ENCODE measurements at places on chromosomes 13 and 19.

- DNase-seq = no peak
These were observed 71.1 kb upstream of the RGCC start for GRCh38 chr13:41386211-41386610.

DNA sequence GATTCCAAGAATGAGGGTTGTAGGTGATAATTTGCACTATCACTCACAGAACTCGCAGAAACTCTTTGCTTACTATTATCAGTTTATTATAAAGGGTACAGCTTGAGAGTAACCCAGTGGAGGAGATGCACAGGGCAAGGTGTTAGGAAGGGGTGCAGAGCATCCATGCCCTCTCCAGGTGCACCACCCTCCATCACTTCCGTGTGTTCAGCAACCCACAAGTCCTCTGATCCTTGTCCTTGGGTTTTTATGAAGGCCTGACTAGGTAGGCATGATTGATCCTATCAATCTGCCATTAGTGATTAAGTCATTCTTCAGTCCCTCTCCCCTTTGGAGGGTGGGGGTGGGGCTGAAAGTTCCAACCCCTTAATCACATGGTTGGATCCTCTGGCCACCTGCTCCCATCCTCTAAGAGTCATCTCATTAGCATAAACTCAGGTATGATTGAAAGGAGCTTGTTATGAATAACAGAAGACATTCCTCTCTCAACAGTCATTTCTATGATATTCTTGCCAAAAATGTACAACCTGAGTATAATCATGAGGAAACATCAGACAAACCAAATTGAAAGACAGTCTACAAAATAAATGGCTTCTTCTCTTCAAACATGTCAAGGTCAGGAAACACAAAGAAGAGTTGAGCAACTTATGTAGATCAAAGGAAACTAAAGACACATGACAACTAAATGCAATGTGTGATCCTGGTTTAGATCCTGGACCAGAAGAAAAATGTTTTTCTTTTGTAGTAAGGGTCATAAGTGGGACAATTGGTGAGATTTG lies 225.4 kb downstream of the PCCA start:
- DNase-seq = no peak

- no peak for DNase-seq
These were observed 241.4 kb downstream of the ENOX1 start for GRCh38 chr13:43545317-43545874.

DNA sequence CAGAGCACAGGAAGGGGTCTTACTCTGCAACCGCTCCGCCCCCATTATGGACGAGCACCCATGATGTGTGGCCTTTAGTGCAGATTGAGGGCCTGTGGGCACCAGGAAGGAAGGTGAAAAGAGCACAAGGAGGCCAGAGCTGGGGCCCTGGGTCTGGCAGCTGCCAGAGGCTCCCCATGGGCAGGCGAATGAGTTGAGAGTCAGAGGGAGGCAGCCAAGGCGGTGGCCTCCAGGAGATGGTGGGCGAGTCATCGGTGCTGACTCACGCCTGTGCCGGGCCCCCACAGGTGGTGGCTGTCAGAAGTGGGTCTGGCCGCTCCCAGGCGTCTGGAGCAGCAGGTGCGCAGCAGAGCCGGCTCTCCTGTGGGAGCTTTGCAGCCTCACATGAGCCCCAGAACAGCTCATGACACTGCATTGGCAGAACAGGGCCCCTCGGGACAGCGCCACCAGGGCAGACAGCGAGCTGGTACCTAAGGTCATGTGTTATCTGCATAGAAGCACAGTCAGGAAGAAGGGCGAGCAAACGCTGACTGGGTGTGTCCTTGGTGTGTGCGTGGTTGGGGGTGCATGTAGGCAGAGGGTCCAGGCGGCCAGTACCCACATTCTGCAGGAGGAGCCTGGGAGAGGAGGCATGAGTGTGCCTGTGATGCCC lies 68.8 kb downstream of the CHST8 start:
- no peak for DNase-seq

DNA sequence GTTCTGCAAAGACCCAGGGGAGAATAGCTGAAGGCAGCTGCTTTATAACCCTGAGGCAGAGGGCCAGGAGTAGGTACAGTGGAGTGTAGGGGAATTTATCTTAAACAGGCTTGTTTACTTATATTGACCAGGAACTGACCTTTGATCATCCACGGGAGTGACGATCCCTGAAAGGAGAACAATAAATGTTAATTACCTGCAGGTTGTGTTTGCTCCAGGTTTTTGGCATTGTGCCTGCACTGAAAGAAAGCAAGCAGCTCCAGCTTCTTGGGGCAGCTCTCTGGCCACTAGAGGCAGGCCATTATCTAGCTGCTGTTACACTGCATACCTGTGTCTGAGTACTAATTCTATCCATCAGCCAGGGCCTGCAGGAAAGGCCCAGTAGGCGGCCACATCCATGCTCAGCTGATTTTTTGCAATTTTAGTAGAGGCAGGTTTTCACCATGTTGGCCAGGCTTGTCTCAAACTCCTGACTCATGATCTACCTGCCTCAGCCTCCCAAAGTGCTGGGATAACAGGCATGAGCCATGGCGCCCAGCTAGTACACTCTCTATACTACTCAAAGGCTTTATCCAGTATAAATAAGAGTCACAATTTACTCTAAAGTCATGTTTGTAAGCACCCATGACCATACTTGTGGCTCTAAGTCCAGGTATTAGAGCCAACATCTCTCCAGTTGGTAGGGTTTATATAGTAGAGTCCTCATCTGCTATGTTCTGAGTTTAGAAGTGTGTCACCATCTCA lies 8.5 kb upstream of the ZNF91 start:
- DNase-seq = no peak

DNA sequence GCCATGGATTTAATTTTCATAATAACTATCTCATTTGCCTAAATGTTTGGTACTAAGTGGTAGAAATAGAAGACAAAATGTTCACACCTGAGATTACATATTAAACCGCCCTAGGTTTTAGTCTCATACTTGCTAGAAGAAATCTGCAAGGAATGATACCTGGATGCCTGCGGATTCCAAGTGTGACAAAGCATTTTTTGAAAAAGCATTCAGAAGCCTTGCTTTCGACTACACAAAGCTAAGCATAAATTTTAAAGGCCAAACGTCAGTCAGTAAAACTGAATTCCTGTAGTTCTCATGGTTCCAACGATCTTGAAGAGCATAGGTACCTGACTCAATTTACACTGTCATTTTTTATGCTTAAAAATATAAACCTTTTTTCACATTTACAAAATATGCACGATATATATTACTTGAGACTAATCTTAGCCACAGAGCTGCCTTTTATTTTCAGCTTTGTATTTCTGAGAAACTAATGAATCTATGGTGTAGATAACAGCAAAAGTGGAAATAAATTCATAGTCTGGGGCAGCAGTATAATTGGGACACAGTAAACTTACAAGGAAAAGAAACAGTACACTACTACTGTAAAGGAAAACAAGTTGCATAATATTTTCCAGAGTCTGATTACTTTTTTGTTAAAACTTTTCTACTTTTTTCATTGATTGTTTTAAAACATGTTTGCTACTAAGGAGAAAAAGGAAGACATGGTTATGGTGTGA lies 1.2 kb upstream of the LRRC63 start:
- no peak for DNase-seq

DNA sequence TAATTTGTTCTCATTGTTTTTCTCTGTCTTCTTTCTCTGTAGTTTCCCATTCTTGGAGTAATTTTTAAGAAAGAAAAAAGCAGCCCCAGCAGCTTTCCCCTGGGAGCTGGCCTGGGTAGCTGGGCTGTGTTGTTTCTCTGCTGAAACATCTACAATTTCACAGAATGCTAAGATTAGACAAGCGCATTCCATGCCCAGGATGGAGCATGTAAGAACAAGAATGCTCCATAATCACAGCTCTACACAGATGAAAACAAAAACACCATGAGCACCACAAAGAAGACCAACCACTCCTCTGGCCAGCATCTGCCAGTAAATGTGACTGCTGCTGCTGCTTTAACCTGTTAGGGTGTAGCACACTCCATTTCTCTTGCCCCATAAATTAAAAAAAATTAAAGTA lies 239.2 kb upstream of the SLITRK1 start:
- no peak for DNase-seq

DNA sequence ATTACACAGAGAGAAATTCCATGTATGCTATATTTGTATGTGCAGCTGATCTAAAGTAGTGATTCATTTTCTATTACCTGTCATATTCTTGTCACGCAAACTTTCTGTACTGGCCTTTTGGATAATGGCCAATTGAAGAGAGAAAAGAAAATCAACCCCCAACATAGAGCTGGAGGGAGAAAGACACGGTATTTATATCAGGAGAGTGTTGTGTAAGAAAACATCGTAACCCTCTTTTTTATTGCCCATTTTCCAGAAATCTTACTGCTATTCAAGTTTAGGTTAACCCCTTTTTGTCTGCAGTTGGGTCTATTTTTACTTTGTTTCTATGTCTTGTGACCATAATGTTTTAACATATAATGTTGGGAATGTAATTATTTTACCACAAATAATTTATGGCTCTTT lies 27.9 kb downstream of the DGKH start:
- DNase-seq = no peak

DNA sequence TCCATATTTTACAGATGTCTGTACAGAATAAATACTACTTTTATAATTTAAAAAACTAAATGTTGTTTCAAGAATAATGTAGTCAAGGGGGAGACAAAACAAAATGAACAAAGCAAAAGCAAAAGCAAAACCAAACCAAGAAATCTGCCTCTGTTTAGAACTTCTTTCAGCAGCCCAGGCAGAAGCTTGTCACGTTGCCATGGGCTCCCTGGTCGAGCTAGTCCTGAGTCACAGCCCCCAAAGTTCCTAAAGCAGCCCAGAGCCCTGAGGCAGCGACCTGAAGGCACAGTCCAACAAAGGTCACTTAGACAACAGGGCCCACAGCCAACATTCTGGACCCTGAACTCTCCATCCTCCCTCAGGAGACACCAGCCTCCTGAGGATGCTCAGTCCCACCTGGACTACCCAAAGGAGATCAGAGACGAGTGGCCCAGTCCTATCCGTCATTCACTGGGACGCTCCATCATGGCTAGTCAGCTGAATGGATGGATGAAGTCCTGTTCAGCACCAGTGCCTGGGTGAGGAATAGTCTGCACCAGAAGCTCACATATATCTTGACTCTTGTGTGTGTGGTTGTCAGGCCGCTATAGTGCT lies 41.7 kb downstream of the SIAH3 start:
- DNase-seq = no peak

DNA sequence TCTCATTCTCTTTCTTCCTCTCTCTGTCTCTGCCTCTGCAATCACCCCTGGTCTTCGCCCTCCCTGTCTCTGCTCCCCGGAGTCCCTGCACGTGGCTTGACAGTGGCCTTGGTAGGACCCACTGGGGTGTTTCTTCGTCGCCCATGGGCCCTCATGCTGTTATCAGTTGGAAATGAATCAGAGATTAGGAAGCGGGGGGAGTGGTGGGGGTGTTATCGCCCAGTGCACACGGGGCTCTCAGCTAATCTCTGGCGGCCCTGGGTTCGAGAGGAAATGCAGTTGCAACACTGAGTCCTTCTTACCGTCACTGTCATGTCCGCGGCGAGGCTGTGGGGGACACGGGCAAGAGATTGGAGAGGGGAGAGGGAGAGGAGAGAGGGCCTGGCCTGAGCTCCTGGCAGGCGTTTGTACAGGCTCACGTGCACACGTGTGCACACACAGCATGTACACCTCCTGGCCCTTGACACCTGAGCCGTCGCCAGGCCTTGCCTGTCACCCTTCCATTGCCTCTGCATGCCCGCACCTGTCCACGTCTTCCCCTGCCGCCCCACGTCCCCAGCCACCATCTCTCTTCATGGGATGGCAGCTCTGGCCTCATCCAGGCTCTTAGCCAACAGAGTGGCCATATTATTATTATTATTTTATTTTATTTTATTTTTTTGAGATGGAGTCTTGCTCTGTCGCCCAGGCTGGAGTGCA lies 37.8 kb upstream of the SLC7A10 start:
- no peak for DNase-seq

DNA sequence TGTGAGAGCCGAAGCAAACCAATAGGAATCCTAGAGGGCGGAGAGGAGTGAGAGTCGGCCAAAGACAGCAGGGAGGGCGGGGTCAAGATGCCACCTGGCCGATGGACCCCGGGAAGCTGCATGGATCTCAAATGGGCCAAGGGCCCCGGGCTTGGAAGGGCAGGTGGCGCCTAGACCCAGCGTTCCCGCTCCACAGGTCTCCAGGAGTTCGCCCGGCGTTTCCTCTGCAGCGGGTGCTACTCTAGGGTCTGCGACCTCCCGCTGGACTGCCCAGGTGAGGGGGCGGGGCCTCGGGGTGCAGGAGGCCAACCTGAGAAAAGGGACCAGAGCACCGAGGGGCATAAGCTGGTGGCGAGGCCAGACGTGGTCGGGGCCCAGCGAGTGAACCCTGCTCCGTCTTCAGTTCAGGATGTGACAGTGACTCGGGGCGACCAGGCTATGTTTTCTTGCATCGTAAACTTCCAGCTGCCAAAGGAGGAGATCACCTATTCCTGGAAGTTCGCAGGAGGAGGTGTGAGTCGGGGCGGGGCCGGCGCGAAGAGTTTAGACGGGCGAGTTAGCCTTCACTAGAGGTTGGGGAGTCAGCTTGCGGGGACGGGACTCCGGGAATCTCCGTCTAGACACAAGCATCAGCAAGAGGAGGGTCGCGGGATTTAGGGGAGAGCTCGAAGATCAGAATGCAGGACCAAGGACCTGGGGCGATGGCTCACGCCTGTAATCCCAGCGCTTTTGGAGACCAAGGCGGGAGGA lies 9.9 kb downstream of the SPACA6 start:
- DNase-seq = no peak

- DNase-seq = no peak
These were observed 43.3 kb upstream of the RNF113B start for GRCh38 chr13:98220271-98220791.

DNA sequence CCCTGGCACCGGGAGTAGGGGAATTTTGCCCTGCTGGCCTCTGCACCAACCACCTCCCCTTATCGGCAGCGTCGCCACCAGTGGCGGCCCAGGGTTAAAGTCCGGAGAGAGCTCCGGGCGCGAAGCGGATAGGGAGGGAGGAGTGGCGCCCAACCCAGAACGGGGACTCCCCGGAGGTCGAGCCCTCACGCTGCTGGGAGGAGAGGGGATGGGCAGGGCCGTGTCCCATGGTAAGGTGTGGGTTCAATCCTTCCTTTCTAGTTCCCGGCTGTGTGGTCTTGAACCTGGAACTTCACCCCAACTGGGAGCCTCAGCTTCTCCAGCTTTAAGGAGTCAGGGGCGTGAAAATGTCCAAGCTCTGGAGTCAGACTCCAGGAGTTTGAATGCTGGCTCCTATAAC lies 23.3 kb upstream of the BCL3 start:
- no peak for DNase-seq

All from astrocyte of the cerebellum (primary cell).